Glutamatergic neuron (in vitro differentiated cells): ENCODE measurements at places on chromosomes 5 and 9.
A peak's percentile ranks its signal among the peaks of the same experiment; 100 is the strongest.

GRCh38 chr5:366541-367357, 45.2 kb downstream of the AHRR start:
- DNase-seq: no peak

DNA sequence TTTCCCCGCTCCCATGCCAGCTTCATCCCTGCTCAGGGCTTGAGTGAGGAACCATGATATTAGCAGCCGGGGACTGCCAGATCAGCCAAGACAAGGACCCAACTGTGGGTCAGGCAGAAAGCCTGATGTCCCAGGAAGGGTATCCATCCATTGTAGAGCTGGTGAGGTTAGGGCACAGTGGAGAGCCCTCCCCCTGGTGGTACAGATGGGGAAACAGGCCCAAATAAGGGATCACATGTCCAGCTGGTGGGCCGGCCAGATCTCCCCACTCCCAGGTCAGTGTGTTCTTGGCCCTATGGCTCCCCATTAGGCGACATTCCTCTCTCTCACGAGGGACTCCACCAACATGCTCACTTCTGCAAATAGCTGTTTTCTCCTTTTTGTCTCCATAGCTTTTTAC, 9.0 kb downstream of the CDX1 start:
- no peak for DNase-seq

DNA sequence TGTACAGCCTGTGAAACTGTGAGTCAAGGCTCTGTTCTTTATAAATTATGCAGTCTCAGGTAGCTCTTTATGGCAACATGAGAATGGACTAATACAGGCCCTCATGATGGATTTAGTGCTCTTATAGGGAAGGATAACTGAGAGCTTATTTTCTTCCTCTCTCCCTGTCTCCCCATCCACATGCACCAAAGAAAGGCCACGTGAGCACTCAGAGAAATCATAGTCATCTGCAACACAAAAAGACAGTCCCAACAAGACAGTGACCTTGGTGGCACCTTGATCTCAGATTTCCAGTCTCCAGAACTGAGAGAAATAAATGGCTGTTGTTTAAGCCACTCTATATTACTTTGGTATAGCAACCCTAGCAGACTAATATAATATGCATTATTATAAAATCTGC, 2133.6 kb upstream of the ACO1 start:
- no peak for DNase-seq

DNA sequence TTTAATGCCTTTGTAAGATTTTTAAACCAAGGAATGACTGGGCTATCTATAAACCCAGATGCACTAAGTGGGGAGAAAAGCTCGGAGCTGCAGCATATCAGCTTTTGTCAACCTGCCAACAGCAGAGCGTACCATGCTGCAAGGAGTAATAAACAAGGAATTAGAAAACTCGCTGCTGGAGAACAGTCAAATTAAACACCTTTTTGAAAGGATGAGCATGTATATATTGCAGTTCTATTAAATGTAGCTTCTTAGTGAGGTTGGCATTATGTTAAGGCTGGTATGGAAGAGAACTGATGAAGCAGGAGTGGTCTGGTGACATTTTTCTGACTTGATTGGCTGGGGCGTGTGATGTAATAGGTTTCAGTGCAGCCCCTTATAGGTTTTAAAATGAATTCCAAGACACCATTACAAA, 74.7 kb downstream of the PIK3R1 start:
- DNase-seq: no peak

DNA sequence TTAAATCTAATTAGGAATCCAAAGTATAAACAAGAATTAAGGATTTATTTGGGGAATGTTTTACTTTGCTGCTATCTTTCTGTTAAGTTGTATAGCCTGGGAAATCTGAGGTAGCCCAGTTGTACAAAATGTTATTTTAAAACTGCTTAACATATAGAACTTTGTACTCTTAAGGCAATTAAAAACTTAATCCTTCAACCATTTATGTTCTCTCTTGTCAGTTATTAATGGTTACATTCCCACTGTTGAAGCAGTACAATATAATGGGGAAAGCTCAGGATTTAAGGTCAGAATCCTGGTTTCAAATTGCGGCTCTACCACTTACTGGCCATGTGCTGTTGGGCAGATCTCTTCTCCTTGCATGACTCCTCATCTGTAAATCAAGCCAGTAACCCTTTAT, 32.7 kb downstream of the FBXO38 start:
- DNase-seq: no peak

- DNase-seq: no peak
These were observed 4.8 kb upstream of the SMU1 start for GRCh38 chr9:33081128-33081851.

DNA sequence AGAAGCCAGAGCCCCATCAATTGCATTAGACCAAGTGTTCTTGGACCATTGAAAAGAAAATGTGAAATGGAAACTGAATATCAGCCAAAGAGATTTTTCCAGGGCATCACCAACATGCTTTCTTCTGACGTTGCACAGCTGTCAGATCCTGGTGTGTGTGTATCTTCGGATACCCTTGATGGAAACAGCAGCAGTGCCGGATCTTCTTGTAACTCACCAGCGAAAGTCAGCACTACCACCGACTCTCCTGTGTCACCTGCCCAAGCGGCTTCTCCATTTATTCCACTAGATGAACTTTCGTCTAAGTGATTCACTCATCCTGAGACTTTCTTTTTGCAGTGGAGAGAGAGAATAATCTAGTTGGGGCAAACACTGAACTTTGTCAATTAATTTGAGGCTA, 75.7 kb downstream of the PIP5K1B start:
- no peak for DNase-seq

DNA sequence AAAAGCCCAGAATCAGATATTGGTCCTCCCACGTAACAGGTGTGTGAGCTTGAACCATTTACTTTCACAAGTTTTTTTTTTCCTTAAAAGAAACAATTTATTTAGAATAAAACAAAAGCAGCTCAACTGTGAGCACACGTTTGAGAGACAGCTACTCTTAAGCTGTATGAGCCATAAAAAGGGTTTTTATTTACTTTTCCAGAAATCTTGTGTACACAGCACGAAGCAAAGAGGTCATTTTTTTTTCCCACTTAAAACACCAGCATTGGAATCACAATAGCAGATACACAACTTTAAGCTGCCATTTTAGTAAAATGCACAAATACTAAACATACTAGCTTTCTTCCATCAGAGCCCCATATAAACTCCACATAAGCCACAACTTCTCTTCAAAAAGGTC, 44.6 kb downstream of the JAKMIP2 start:
- DNase-seq: no peak

DNA sequence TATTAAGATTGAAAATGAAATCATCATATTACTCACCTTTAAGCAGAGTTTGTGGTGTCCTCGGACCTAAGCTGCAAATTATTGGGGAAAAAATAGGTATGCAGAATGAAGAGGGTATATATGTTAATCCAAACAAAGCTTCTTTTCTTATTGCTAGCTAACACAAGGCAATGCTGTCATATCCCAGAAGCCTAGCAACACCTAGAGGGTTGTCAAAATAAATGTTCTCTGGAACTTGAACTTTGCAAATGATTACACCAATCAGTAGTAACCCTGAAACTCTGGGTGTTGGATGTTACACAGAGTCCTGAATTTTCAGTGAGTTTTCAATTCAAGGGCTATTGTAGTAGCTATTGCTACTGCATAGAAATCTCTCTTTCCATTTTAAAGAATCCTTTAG, at the start of gene C6:
Gene C6, minus strand, starts transcription at position 193 of the 400 bp plus-strand sequence. CDS start 10,302 bp downstream, outside the sequence.
- DNase-seq: no peak

DNA sequence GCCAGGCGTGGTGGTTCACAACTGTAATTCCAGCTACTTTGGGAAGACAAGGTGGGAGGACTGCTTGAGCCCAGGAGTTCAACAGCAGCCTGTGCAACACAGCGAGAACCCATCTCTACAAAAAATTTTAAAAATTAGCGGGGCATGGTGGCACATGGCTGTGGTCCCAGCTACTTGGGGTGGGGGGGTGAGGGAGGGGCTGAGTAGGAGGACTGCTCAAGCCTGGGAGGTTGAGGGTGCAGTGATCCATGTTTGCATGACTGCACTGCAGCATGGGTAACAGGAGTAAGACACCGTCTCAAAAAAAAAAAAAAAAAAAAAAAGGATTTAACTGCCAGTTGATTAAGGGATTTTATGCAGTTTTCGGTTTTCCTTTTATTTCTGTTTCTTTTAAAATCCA, 65.0 kb downstream of the PTBP3 start:
- no peak for DNase-seq

GRCh38 chr9:72703574-72703973, 182.2 kb downstream of the TMC1 start:
- DNase-seq: no peak

- DNase-seq: no peak
These were observed 150.4 kb upstream of the POU5F2 start for GRCh38 chr5:93891491-93892480.

GRCh38 chr5:173397516-173397915, 69.3 kb upstream of the STC2 start:
- no peak for DNase-seq

DNA sequence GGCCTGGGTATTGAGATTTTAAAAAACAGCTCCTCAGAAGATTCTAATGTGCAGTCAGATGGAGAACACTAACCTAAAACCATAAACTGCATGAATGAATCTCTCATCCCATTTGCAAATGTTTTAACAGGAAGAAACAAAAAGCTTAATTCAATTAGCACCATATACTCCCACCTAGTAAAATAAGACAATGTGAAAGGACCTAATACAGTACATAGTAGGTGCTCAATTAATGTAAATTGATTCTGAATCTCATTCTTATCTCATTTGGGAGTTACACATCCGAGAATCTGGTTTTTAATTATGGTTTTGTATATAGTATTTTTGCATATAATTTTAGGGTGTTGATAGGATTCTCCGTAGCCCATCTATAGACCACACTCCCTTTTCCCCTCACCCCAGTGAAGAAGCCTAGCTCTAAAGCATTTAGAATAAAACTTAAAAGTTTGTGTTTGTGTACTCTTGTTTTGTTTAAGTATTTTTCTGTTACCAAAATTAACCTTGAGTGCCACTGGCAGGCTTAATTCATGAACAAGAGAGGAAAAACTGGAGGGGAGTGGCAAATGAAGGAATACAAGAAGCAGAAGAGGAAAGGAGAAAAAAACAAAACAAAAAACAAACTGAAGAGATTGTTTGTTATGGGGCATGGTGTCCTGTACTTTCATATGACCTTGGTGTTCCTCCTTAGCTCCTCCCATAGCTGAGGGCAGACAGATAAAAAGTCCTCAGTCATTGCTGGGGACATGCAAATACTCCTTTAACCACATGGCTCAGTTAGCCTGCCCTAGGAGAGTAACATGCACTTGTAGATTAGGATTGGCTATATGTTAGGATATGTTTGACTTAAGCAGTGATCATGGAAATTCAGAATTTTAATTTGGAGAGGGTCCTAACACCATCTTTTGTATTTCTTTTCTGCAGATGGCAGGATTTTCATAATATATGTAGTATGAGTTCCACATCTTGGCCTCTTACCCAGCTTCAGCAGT, 1.2 kb downstream of the RNF14 start:
- DNase-seq: no peak

GRCh38 chr9:35954942-35955546, 2.9 kb downstream of the OR2S2 start:
- peak; percentile 45 for DNase-seq

DNA sequence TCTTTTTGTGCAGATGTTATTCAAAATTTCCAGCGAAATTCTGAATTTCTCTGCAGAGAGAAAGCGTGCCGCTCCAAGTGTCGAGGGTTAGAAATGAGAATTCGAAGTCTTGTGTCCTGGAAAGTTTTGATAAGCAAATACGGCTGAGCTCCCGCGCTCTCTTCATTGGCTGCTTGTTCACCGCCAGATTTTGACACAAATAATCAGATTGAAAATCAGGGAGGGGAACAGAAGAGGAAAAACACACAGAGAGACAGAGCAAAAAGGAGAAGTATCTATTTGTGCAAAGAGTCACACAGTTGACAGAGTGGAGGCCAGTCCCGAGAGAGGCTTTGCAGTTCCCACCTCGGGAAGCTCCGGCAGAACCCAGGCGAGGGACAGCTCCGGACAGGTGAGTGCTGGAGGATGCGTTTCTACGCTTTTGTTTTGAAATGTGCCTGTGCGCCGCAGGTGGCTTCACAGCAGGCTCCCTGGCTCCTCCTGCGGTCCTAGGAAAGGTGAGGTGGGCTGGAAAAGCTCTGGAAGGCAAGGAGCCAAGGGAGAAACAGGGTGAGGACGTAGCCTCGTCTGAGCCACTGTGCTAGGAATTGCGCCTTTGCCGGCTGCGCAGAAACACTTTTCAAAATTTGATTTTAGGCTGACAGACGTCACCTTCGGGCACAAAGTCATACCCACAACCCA, at the start of gene GFI1B:
Gene GFI1B, plus strand, starts transcription at position 244 of the 681 bp plus-strand sequence. CDS start 7,985 bp downstream, outside the sequence.
- no peak for DNase-seq

DNA sequence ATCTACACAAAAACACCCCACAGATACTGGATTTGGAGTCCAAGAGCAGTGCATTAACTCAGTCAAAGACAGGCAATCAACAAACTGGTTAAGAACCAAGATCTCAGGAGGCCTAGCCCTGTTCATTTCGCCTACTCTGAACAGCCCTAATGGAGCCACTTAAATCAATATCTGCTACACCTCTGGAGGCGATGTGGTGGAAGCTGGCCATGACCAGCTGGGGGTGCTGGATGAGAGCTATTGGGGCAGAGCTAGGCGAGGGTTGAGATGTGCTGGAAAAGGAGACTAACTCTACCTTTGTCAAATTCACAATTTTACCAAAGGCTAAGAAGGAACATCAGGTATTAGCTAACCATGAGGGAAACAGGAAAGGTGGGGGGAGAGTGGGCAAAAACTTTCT, 23.3 kb upstream of the ARSB start:
- peak; percentile 54 for DNase-seq

DNA sequence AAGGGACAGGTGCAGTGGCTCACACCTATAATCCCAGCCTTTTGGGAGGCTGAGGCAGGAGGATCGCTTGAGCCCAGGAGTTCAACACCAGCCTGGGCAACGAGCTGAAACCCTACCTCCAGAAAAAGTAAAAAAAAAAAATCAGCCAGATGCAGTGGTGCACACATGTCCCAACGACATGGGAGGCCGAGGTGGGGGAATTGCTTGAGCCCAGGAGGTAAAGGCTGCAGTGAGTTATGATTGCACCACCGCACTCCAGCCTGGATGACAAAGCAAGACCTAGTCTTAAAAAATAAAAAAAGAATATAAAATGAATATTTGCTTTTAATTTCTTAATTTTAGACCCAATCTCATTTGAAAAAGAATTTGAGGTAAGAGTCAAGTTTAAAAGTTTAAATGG, 143.5 kb downstream of the LPAR1 start:
- DNase-seq: no peak

GRCh38 chr9:90795084-90795483, 6.5 kb upstream of the SYK start:
- DNase-seq: no peak

DNA sequence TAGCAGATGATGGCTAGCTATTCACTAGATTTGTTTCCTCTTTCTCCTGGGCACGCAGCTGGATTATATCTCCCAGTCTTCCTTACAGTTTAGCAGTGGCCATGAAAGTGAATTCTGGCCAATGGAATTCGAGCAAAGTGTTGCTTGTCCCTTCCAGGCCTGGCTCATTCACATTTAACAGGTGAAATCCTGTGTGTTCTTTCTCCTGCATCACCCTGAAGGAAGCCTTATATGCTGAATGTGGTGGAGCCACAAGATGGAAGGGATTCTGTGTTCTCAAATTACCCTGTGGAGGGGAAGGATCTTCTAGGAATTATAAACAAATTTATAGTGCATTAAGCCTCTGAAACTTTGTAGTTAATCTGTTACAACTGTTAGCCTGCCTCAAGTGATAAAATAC, 8.2 kb upstream of the ELOVL7 start:
- no peak for DNase-seq

GRCh38 chr5:1890296-1890695, 7.6 kb upstream of the IRX4 start:
- no peak for DNase-seq
